ENCODE measurements at places on chromosomes 4 and X.
A peak's percentile ranks its signal among the peaks of the same experiment; 100 is the strongest.

DNA sequence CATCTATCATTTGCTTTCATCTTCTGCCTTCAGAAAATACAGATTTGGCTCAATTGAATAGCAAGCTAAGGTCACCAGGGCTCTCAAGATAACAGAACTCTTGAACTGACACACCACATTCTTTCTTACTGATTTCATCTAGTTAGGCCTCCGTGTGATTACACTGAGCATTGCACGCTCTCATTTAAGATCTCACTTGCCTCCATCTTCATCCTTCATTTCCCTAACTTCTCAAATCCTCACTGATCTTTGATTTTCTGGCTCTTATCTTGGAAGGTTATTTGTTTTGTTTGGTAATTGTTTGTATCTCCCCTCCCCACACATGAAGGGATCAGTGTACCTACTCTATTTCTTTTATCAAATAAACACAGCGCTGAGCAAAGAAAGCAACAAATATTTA lies 47.7 kb downstream of the MANBA start:
- DNase-seq = peak; percentile 36

DNA sequence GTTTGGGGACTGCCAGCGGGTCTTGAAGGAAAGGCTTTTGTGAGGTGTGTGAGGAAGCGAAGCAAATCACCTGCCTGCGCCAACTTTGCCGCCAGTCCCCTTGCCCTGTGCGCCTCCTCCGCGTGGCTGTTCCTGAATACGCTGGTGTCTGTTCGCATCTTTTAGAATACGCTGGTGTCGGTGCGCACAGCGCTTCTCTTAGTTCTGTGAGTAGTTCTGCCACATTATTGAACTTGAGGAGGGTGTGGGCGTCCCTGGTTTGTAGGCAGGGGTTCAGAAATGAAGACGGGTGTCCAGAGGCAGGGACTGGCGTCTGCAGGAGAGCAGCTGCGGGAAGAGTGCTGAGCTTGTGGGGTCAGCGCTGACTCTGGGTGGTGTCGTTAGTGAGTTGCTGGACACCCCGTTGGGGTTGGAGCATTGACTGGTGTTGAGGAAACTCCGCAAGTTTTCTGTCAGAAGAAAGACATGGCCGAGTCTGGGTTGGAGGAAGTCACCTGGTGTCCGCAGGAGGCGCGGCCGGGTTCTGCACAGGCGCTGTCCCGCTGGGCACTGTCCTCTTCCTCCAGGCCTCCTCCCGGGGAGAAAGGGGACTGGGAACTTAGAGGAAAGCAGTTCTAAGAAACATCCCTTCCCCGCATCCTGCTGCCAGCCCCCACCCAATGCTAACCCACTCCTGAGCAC lies 930 bp downstream of the ZNF718 start:
- peak; percentile 26 for DNase-seq

DNA sequence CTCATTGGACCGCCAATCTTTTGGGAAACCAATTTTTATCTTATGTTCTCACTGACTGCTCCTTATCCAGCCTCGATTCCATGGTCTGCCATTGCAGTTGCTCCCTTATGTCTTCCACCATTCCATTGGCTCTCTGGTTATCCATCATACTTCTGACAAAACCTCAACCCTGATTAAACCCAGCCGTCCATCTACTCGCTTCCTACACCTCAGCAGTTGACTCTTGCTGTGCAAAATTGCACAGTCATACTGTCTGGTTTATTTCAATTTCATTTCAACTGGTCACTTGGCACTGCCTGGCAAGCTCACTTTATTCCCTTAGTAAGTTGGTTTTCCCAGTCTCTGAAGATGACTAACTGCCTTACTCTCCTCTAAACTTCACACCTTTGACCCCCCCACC lies 26.2 kb downstream of the ARL9 start:
- DNase-seq = no peak

DNA sequence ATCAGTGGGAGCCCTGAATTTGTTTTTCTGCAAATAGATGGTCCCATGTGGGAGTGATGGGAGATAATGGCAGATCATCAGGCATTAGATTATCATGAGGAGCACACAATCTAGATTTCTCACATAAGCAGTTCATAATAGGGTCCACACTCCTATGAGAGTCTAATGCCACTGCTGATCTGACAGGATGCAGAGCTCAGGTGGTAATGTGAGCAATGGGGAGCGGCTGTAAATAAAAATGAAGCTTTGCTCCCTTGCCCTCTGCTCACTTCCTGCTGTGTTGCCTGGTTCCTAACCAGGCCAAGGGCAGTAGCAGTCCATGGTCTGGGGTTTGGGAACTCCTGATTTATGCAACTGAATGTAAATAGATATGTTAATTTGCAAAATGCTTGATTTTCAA lies 538.6 kb downstream of the TRAM1L1 start:
- no peak for DNase-seq

DNA sequence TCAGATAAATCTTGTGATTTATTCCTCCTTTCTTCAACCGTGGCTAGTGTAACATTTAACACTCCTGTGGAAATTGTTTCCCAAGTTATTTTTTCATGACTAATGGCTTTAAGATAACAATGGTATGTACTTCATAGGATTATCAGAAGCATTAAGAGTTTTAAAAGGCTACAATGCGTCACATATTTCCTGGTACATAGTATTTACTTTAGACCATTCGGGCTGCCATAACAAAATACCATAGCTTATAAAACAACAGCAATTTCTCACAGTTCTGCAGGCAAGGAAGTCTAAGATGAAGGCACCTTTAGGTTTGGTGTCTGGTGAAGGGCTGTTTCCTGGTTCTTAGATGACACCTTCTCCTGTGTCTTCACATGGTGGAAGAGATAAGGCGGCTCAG lies 158.6 kb downstream of the PAPSS1 start:
- DNase-seq = peak; percentile 62

DNA sequence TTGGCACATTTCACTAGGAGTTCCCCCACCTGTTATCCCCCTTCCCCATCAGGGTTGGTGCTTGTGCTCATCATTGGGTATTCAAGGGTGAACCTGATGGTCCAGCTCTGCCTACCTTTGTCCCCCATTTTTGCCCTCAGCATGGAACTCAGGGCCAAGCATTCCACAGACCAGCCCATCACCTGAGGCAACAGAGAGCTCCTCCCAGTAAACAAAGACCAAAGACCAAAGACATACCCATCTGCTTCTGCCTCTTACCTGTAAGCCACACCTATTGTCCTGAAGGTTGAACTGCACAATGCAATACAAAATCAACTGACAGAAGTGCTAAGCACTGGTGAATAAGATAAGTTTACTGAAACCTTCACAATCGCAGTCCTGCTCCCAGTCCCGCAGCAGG lies 237.5 kb downstream of the PAPSS1 start:
- DNase-seq = no peak
